ENCODE measurements at places on chromosomes 7 and 10. TPM values are rescaled to one million over a fixed set of nuclear protein-coding genes. Genes with fewer than 3 reads are reported as not detected.

DNA sequence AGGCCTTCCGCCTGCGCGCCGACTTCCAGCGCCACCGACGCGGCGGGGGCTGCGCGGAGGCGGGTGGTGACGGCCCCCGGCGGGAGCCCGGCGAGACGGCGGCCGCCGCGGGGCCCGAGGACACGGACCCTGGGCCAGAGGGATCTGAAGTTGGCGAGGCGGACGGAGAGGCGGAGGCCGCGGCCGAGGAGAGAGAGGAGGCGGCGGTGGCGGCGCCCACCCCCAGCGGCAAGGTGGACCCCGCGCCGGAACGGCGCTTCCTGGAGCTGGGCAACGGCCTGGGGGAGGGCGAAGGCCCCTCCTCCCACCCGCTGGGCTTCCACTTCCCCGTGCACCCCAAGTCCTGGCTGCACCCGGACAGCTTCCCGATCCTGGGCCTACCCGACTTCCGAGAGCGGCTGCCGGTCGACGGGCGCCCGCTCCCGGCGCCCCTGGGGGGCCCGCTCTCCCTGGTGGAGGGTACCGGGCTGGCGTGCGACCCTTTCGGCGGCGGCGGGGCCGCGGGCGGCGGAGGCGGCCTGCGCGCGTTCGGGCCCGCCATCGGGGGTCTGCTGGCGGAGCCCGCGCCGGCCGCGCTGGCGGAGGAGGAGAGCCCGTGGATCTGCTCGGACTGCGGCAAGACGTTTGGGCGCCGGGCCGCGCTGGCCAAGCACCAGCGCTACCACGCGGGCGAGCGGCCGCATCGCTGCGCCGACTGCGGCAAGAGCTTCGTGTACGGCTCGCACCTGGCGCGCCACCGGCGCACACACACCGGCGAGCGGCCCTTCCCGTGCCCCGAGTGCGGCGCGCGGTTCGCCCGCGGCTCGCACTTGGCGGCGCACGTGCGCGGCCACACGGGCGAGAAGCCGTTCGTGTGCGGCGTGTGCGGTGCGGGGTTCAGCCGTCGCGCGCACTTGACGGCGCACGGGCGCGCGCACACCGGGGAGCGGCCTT is 16.2 kb downstream of the ZNF316 start:
- DNase-seq: no peak

DNA sequence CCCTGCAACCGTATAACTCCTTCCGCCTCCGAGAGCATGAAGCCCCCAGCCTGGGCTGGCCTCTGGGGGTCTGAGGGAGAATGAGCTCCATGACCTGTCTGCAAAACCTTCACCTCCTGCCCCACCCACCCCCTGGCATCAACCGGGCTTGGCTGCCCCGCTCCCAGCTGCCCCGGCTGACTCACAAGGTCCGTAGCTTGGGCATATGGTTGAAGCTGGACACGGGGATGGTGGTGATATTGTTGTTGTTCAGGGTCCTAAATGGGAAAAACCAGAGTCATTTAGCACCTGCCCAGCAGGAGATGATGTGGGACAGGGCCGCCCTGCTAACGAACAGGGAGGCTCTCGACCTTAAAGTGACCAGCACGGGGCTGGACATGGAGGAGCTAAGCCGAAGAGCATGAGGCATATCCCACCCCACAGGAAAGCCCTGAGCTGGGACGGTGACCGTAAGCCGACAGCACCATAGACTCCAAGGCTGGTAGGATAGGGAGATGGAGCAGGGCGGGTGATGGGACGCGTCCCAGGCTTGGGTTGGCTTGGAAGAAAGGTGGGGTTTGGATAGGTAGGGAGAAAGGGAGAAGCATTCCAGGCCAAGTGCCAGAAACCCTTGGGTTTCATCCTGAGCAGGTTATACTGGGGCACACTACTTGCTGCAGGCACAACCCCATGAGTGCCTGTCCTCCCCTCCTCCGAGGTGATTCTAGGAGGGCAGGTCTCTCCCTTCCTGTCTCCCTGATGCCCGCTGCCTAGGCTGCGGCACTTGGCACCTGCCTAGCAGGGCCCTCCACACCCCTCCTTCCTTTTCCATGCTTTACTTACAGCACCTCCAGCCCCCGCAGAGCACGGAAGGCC is 121.5 kb downstream of the SLIT1 start:
- DNase-seq: no peak

DNA sequence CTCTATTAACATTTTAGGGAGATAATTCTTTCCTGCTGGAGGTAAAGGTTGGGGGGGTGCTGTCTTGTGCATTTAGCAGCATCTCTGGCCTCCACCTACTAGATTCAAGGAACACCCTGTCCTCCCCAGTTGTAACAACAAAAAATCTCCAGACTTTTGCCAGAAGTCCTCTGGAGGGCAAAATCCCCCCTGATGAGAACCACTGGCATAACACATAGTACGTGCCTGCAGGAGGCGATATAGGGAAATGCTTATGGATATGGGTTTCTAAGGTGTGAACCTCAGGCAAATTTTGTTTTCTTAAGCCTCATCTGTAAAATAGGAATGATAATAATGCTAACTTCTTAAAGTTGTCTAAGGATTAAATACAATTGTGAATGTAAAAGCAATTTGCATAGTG is 2.9 kb upstream of the OSBPL3 start:
- no peak for DNase-seq

GRCh38 chr10:97585439-97585811 is 1.2 kb downstream of the HOGA1 start:
- DNase-seq: no peak

- DNase-seq: no peak
Measured at GRCh38 chr10:1186683-1186990, 130.5 kb downstream of the WDR37 start.

DNA sequence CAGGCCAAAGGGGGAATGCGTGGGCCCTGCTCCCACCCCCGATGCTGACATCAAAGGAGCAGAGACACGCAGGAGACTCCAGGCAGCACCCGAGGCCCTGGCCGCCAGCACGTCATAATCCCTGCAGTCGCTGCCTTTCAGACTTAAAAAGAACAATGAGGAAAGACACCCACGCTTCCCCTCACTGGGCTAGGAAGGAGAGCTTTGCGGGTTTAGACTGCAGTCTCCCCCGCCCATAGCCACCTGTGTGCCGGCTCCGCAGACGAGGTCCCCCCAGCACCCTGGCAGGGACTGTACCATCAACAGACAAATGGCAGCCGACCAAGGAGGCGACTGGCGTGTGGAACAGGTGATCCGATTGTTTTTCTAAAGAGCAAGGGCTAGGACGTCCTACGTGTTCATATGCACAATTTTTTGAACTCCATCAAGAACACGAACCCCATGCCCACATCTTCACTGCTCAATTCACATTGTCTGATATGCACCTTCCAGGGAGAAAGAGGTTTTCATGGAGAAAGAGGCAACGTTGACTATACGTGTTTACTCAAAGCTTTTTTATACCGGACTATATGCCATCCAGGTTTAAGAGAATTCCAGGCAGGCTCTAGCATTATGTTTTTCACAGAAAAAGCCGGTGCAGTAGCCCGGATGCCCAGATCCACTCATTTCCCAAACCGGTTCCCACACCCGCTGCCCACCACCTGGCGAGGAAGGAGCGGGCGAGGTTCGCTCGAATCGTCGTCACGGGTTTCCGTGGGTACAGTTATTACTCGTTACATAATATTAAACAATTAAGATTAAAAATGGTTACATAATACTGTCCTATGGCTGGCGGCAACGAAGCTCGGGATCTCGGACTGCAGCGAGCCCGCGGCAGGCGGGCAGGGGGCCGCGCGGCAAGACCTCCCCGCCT is 1.1 kb downstream of the GRB10 start:
- no peak for DNase-seq

- no peak for DNase-seq
Measured at GRCh38 chr7:158492367-158492764, 95.3 kb downstream of the PTPRN2 start.

- DNase-seq: no peak
Measured at GRCh38 chr7:155358066-155358947, 60.6 kb downstream of the INSIG1 start.

- DNase-seq: no peak
Measured at GRCh38 chr10:73854310-73854709, 20.0 kb downstream of the CAMK2G start.

DNA sequence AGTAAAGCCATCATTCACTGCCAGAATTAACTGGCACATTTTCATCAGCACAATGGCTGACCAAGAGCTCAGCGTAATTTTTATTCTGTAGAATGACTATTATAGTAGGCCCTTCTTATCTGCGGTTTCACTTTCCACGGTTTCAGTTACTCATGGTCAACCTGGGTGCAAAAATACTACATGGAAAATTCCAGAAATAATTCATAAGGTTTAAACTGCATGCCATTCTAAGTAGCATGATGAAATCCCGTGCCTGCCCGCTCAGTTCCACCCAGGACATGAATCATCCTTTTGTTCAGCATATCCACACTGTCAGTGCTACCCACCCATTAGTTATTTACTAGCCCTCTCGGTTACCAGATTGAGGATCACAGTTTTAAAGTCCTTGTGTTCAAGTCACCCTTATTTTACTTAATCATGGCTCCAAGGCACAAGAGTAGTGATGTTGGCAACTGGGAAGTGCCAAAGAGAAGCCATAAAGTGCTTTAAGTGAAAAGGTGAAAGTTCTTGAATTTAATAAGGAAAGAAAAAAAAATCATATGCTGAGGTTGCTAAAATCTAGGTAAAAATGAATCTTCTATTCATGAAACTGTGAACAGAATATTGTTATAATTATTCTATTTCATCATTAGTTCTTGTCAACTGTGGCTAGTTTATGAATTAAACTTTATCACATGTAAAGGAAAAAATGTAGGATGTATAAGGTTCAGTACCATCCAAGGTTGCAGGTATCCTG is 204.9 kb downstream of the DOCK4 start:
- no peak for DNase-seq

DNA sequence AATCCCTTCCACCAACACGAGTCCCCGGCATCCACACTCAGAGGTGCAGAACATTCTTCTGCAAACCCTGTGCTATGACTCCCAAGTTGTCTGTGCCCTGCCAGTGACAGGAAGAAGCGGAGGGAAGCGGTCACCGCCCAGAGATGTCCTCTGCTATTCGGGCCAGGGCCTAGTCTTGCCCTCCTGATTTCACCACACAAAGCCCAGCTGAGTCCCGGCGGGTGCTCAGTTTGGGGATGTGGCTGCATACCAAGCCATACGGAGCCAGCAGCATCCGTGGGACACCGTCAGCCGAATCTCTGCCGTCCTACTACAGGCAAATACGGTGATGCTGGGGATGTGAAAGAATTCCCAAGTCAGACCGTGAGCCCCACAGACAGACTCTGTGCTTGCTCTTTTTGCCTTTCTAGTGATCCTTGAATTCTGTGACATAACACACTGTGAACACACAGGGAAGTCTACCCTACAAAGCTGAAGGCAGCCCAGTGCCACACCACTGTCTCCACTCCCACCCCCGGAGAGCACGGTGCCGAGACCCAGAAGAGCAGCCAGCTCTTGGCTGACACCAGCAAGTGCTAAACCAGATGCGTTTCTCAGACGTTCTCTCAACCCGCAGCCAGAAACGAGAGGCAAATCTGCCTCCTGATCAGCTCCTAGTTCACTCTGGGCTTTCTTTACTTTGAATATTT is 2.0 kb downstream of the STK32C start:
- no peak for DNase-seq

- DNase-seq: no peak
Measured at GRCh38 chr7:1591876-1592275, 22.0 kb upstream of the PSMG3 start.

DNA sequence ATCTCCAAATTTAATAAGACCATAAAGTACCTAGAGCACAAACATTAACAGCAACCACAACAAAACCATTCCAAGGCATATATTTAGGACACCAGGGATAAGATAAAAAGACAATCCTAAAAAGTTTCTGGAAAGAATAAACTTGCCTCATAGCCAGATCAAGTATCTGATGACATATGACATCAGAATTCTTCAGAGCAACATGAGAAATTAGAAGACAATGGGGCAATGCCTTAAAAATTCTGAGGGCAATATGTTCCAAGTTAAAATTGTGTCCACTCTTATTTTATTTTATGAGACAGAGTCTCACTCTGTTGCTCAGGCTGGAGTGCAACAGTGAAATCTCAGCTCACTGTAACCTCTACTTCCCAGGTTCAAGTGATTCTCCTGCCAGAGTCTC is 2.8 kb downstream of the EFCAB10 start:
- DNase-seq: no peak

DNA sequence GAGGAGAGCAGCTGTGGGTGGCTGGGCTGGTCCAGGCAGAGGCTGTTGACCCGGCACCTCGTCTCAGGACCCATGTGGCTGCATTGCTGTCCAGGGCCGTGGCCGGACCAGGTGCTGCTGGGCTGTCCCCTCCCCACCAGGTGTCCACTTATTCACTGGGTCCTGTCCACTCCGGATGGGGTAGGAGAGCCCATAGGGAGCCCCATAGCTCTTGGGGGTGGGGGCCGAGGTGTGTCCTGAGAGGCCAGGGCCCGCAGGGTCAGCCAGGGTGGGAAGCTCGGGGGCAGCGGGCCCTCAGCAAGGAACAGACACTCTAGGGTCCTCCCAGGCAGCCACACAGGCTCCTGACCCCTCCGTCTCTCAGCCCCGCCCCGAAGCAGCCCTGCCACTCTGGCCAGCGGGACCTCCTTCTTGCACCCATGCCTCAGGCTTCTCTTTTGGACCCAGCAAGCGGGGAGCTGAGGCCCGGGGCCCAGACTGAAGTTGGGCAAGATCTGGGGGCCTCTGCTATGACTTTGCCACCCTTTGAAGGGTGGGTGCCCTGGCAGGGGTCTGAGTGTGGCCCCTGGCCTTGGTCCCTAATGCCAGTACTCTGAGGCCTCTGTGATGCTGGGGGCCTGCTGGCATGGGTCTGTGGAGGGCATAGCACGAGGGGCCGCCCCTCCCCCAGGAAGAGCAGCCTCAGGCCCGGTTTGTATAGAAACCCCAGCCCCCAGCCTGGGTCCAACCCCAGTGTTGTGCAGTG is 86.4 kb downstream of the NKX6-2 start:
- DNase-seq: no peak

DNA sequence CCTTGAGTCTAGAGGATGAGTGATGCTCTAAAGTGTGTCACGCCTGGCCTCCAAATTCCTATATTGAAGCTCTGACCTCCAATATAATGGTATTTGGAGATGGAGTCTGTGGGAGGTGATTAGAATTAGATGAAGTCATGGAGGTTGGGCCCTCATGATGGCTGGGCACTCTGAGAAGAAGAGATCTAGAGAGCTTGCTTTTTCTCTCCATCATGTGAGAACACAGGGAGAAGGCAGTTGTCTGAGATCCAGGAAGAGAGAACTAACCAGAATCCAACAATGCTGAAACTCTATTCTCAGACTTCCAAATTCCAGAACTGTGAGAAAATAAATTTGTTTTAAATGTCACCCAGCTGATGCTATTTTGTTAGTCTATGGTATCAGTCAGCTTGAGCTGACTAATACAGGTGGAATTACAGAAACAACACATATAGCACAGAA is 15.1 kb downstream of the RNF216 start:
- no peak for DNase-seq

GRCh38 chr10:45468079-45468478 is 94.1 kb downstream of the ALOX5 start:
- DNase-seq: no peak

- DNase-seq: no peak
Measured at GRCh38 chr10:109895095-109895818, 28.1 kb downstream of the XPNPEP1 start.

Gene ZPBP
- total RNA-seq: not detected

Gene STOX1
- total RNA-seq: 2.5 TPM

Gene CAV2
- 42.5 TPM for total RNA-seq

Gene TFR2
- total RNA-seq: 0.25 TPM

Gene ANKRD7
- total RNA-seq: 1.5 TPM

Gene CUZD1
- not detected for total RNA-seq

Gene PTPRN2
- total RNA-seq: 7.4 TPM

Gene FGFR2
- total RNA-seq: 54.0 TPM

Gene KCNH2
- total RNA-seq: 6.4 TPM

Gene ZNF273
- total RNA-seq: 47.4 TPM

Measured in vagina (tissue), 2 donors.